ENCODE measurements at places on chromosomes 4 and X. TPM values are rescaled to one million over a fixed set of nuclear protein-coding genes. Genes with fewer than 3 reads are reported as not detected.

DNA sequence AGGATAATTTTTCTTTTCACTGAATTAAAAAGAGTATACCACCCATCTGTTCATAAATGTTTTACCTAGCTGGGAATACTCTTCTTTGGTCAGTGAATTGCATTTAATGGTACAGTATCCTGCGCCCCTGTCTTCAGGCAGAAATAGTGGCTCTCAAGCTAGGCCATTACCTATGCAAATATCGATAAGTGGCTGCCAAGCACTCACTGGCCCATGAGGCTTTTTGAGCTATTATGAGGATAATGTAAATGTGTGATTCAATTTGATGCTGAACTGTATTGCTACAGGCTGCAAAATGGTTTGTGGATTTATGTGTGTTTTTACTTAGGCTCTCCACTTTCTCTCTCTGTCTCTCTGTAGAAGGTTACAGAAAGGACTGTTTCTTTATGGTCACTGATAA, 30.1 kb upstream of the MTMR1 start:
- no peak for DNase-seq

DNA sequence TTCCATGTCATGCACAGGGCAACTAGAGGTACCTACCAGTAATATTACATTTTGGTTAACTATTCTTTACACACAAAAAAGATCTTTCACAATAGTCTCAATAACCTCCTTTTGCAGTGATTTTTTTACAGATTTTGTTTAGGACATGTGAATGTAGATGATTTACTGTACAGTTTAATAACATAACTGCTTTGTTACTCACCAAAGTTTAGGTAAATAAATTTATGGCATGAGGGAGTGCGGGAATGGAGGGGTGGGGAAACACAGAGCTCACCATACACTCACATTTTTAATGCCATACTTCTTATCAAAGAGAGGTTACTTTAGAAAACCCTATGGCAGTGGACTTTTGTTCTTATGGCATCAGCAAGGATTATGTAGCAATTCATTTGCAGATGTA, 93.1 kb upstream of the TEX13A start:
- DNase-seq: no peak

OPN1MW gene
- total RNA-seq: not detected

MAGEB2 gene
- not detected for total RNA-seq

PLAC1 gene
- total RNA-seq: 0.15 TPM

All from glomerular endothelial cell (primary cell).